Left forelimb (tissue), 1 donor: ENCODE measurements at places on chromosomes 1 and 21.

DNA sequence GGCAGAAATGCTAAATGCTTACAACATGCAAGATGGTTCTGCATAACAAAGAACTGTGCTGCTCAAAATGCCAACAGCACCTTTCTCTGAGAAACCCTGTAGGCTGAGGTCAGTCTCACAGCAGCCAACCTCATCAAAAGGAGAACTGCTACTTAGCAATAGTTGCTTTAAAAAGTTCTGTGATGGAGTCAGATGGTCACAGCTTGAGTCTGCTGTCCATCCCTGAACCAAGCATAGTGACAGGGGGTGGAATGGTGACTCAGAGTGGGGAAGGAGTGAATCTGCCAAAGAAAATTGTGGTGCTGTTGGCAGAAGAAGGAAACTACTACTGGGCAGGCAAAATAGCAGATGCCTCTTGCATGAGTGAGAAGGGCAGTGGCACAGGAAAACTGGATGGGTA is 106.0 kb upstream of the FAM78B start:
- DNase-seq = no peak

DNA sequence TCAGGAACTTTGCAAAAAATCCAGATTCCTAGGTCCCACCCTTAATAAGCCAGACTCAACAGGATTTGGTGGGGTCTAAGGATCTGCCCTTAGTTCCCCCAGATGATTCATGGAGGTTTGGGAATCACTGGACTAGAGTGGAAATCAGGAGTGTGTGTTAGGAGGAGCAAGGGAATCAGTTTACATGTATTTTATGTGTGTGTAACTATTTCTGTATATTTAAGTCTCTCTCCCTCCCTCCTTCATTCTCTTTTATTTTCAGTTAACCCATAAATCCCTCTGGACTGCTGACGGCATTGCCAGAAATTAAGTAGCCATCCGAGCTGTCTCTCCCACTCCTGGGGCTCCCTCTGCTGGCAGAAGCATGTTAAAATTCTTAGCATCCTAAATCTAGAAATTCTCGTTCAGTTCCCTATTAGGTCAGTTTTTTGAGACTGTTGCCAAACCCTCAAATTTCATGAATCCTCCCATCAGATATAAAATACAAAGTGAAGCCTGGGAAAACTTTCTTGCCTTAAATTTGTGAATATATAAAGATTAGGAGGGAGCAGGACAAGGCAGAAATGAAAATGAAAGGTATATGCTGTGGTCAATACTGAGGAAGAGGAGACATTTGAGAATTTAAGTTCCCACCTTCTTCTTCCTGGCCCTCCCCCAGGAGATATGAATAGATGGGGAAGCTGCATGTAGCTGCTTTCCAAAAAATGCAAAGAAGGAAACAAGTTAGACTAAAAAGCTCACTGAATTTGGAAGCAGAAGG is 11.7 kb upstream of the HSD11B1 start:
- DNase-seq = peak; percentile 75

GRCh38 chr21:45379171-45379900 is 25.6 kb upstream of the COL18A1 start:
- DNase-seq = peak; percentile 42

DNA sequence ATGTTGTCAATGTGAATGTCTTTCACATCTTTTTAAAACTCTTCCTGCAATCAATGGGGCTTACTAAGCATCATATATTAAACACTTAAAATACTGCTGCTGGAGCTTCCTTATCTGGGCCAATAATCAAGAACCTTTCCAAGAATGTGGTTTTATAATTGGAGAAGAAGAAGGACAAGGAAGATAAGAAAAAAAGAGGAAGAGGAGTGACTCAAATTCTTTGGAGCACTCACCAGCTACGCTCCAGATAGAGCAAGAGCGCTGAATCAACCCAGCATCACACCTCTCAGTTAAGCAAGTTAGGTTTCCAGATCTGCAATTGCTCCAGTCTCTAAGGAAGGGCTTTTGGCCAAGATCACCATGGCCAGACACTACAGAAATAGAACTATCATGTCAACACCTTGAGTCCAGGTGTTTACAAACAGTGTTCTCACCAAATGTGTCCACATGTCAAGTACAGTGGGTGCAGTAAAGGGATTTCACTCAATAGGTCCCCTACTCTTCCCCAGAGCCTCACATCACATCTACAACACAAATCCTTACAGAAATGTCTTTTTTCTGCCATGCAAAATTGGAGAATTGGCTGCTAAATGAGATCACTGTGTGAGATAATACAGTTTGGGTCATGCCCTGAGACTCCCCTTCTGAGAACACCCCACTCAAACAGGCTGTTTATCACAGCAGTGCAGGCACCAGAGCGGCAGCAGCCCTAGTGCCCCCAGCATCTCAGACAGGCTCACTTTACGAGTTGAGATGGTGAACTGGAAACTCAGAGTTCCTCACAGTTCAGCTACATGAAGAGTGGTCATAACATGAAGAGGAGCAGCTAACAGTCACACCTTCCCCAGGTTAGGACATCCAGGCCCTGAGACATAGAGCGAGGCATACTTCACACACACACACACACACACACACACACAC is 1.7 kb upstream of the SPRR2B start:
- no peak for DNase-seq

- DNase-seq = no peak
These were observed 1352.7 kb upstream of the ADGRL2 start for GRCh38 chr1:80448081-80448480.

DNA sequence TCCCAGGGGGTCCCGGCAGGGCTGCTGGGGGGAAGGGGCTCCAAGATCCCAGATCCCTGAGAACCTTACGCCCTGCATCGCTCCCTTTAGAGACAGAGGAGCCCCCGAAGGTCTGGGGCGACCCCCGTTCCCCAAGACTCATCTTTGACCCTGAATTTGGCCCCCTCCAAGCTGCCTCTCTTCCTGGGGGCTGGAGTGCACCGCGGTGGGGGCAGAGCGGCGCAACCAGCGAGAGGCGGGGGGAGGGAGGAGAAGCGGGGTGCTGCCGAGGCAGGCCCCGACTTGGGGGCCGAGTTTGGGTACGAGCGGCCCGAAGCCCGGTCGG is 5.4 kb upstream of the PLEKHG5 start:
- DNase-seq = no peak

DNA sequence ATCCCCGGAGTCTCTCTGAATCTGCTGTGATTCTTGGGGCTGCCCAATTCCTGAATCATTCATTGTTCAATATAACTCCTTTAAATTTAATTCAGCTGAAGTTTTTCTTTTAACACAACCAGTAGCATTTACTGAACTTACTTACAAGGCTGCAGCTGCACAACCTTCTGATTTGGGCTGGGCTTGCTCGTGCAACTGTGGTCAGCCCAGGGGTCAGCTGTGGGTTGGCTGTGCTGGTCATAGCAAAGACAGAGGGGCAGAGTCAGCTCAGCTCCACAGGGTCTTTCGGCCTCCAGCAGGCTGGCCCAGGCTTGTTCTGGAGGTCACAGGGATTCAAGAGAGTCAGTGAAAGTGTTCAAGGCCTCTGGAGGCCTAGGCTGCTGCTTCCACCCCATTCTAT is 186.1 kb downstream of the MATN1 start:
- peak; percentile 36 for DNase-seq

DNA sequence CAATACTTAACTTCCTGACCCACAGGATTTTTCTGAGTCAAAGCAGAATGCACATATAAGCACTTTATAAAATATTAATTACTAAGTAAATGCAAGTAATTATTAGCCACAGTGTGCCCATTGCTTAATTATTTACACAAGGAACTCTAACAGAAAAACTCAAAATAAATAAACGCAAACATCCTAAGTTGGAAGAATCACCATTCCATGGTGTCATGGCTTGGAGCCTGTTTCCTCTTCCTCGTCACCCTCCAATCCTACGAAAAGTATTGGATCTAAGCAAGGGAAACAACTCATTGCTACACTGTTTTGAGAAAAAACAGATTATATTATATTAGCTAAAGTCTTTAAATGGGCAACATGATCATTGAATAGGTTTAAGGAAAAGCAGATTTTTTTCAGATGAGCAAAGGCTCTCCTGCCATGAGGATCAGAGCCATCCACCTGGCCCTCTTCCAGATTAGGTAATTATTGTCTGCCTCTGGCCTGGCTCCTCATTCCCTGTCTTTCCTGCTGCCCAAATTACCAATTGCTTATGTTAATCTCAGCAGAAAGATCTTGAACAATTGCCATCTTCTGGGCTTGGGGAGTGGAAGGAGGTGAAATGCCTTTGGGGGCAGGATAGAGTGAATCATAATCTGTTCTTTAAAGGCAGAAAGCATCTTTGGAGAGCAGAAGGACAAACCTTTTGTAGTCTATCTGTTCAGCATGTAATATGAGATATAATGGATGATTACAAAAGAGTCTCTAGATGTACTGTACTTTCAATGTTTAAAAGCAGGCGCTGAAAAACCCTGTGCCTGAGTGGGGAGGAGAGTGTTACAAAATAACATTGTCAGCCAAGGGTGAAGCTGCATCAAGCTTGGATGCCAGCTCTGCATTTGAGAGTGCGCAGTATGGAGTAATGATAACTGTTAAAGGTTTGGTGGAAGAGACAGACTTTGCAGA is 121.2 kb downstream of the DUSP10 start:
- DNase-seq = no peak

GRCh38 chr1:228475812-228476211 is 11.4 kb upstream of the RNF187 start:
- no peak for DNase-seq
